Forelimb muscle (tissue), 1 donor: ENCODE measurements at places on chromosomes 4 and X.

- no peak for DNase-seq
Observed at GRCh38 chrX:131827935-131828334, 195.2 kb upstream of the STK26 start.

- no peak for DNase-seq
Observed at GRCh38 chrX:4173743-4174142, 460.3 kb upstream of the PRKX start.

- DNase-seq: no peak
Observed at GRCh38 chr4:609400-610050, 15.8 kb upstream of the PDE6B start.

GRCh38 chr4:22574880-22575279, 59.0 kb upstream of the ADGRA3 start:
- DNase-seq: no peak

GRCh38 chrX:9577555-9577954, 112.7 kb downstream of the TBL1X start:
- DNase-seq: no peak

DNA sequence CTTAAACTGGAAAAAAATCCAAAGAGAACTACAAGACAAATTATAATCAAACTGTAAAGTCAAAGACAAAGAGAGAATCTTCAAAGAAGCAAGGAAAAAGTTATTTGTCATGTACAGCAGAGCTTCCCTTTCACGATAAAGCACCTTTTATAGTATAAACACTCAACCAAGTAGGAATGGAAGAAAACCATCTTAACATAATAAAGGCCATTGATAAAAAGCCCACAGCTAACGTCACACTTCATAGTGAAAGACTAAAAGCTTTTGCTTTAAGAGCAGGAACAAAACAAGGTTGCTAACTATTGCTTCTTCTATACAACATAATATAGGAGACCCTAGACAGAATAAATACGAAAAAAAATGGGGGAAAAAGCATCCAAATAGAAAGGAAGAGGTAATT, 595.7 kb upstream of the POU3F4 start:
- no peak for DNase-seq

- DNase-seq: no peak
Observed at GRCh38 chr4:80058740-80059139, 14.3 kb downstream of the ANTXR2 start.

DNA sequence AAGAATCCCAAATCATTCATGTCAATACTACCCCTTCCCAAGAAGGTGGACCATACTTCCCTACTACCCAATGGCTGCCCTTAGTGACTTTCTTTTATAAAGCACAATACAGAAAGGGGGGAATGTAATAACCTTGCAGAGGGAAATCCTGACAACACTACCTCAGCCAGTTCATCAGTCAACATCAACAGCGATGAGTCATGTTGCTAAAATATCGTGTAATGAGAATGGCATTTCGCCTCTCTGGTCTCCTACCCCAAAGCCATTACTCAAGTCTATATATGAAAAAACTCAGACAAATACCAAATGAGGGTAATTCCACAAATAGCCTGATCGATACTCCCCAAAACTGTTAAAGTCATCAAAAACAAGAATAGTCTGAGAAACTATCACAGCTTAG, 3.3 kb upstream of the MAGEA8 start:
- DNase-seq: no peak
